CD4-positive, alpha-beta memory T cell (primary cell): ENCODE measurements at places on chromosomes 5 and 9. TPM values are rescaled to one million over a fixed set of nuclear protein-coding genes. Genes with fewer than 3 reads are reported as not detected.

The SOHLH1 gene
- total RNA-seq: not detected

The IZUMO3 gene
- total RNA-seq: not detected

The PCDHGA1 gene
- 0.58 TPM for total RNA-seq

GRCh38 chr5:175829813-175830585 lies 41.4 kb upstream of the CPLX2 start:
- H3K27me3 ChIP-seq: no peaks in the 10 kb centered on the region
- no peak overlapping the region for H3K4me3 ChIP-seq
- DNase-seq: no peak
- H3K4me1 ChIP-seq: no peaks in the 10 kb centered on the region

DNA sequence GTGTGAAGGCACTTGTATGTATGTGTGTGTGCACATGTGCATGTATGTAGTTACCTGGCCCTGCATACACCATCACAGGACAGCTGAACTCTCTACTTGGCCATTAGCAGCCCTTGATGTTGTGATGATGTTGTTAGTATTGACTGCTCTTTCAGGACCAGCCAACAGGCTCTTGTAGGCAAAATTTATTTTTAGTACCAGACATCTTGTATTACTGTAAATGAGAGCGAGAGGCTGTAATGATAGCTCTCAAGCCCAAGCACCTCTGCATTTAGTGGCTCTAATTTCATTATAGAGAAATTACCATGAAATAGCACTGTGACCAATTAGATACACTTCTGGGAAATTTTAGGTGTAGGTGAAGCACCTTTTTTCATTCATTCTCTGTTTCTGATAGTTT lies 158.0 kb downstream of the SMARCA2 start:
- H3K27ac ChIP-seq: no peak overlapping the region
- H3K27me3 ChIP-seq: no peaks in the 10 kb centered on the region
- H3K4me3 ChIP-seq: no peak overlapping the region
- H3K4me1 ChIP-seq: no peaks in the 10 kb centered on the region

DNA sequence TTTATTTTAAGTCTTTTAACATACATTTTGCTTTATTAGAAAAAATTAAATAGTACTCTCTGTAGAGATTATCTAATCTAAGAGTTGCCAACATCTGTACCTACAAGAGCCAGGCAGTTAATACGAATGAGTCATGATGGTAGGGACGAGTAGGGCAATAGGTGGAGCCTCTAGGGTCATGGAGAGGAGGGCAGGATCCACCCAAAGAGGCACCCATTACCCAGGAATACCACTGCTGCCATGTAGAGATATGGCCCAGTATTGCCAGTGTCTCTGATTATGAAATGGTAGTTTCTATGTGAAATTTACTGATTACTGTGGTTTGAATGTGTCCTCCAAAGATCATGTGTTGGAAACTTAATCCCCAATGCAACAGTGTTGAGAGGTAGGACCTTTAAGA lies 170.4 kb downstream of the PIK3R1 start:
- H3K36me3 ChIP-seq: no peaks in the 10 kb centered on the region
- no peak overlapping the region for H3K4me3 ChIP-seq
- peaks cover 33% of the 10 kb centered on the region for H3K4me1 ChIP-seq
- H3K27ac ChIP-seq: no peak overlapping the region
- no peaks in the 10 kb centered on the region for H3K27me3 ChIP-seq
- no peak for DNase-seq

GRCh38 chr5:132438917-132439316 lies 51.7 kb downstream of the IRF1 start:
- peak overlapping the region; percentile 37 for H3K27ac ChIP-seq
- H3K36me3 ChIP-seq: peaks cover 4% of the 10 kb centered on the region
- no peaks in the 10 kb centered on the region for H3K27me3 ChIP-seq
- H3K4me3 ChIP-seq: no peak overlapping the region
- peaks cover 99% of the 10 kb centered on the region for H3K4me1 ChIP-seq

GRCh38 chr9:470552-471194 lies 256.0 kb downstream of the DOCK8 start:
- H3K4me1 ChIP-seq: peaks cover 21% of the 10 kb centered on the region
- H3K27ac ChIP-seq: peak overlapping the region; percentile 68
- peaks cover 2% of the 10 kb centered on the region for H3K36me3 ChIP-seq
